ENCODE measurements at places on chromosomes 1 and 21.

DNA sequence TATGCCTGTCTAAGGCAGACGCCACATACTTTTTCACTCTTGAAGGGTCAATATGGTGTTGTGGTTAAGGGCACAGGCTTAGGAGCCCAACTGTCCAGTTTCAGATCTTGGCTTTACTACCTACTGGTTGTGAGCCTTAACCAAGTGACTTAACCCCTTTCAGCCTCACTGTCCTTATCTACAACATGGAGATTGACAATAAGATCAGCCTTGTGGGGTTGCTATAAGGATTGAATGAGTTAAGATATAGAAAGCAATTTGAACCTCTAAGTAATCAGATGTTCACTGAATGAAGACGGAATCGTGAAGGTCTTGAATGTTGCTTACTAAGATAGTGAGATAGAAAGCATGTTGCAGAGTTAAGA is 121.3 kb upstream of the JUN start:
- no peak for DNase-seq

GRCh38 chr1:221098471-221099405 is 219.5 kb downstream of the HLX start:
- DNase-seq = no peak

GRCh38 chr21:43204638-43205037 is 35.8 kb downstream of the CRYAA start:
- DNase-seq = peak; percentile 12

- no peak for DNase-seq
Measured at GRCh38 chr1:78102916-78103315, 57.1 kb downstream of the GIPC2 start.

- no peak for DNase-seq
Measured at GRCh38 chr1:191675856-191676783, 482.1 kb upstream of the RGS18 start.
